ENCODE measurements at places on chromosomes 12 and 14.

- no peak for DNase-seq
Observed at GRCh38 chr14:73760598-73761586, 46.7 kb upstream of the PNMA1 start.

DNA sequence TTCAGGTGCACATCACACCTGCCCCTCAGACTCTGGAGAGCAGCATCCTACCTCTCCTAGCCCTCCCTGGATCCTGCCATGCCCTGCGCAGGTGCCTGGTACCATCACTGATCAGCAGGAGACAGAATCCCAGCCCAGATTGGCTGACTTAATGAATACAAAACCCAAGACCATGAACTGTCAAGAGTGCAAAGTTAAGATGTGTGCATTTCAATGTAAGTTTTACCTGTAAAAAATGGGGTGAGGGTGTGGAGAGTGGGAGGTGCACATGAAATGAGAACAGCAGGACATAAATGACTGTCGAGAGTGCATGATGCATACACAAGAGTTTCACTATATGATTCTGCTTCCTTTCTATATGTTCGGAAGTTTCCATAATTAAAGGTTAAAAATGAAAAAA is 57.9 kb upstream of the GPR68 start:
- no peak for DNase-seq

- no peak for DNase-seq
Observed at GRCh38 chr12:75951399-75952278, 79.9 kb downstream of the PHLDA1 start.

GRCh38 chr14:102095231-102095870 is 8.5 kb upstream of the HSP90AA1 start:
- no peak for DNase-seq

- no peak for DNase-seq
Observed at GRCh38 chr14:79631276-79631675, 580.0 kb downstream of the DIO2 start.
